ENCODE measurements at places on chromosomes 3 and 15. TPM values are rescaled to one million over a fixed set of nuclear protein-coding genes. Genes with fewer than 3 reads are reported as not detected.

CLEC3B gene
- polyA plus RNA-seq: not detected

MPI gene
- 43.1 TPM for polyA plus RNA-seq

GP5 gene
- polyA plus RNA-seq: not detected

DNA sequence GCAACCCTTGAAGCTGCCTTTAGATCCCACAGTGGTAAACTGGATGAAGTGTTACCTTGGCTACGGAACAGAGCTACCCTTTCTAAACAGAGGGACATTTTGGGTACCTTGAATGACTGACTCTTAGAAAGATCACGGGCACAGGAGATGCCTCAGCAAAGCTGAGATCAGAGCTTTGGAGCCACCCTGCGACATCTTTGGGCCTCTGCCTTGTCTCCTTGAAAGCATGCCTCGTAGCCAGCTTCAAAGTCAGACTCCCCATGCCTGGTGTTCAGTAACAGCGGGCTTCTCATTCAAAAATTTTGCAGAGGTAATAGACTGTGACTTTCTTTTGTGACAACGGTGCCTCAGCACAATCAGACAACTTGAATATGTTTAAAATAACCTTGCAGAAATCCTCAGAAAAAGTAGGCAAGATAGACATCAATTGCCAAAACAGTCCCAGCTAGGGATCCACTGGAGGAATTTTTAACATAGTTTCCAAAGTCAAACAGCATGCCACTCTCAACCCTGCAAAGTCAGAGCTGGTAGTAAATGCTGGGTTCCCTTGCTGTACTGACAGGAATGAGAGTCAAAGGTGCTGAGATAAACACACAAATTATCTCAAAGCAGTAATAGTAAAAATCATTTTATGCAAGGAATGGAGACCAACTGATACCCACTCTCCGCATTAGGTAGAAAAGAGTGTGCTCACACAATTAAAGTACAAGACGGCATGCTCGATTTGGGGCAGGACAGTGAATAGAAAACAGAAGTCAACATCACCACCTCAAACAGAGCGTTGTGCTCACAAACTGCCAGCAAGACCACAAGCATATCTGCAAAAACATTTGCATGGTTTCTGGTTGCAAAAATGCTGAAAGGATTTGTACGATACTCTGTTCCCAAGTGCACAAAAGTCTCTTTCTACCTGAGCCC lies 82.1 kb downstream of the MYO1E start:
- H3K4me1 ChIP-seq: peaks cover 42% of the 10 kb centered on the region
- no peaks in the 10 kb centered on the region for H3K27me3 ChIP-seq
- no peak for DNase-seq
- peak overlapping the region; percentile 54 for H3K4me3 ChIP-seq

- H3K27me3 ChIP-seq: no peaks in the 10 kb centered on the region
- no peak overlapping the region for H3K4me3 ChIP-seq
- H3K36me3 ChIP-seq: 0 out of 2 replicates have a peak, but pooled peaks cover 8% of the 10 kb centered on the region
- DNase-seq: peak; percentile 51
- peaks cover 49% of the 10 kb centered on the region for H3K4me1 ChIP-seq
Measured at GRCh38 chr15:67120839-67121643, 55.6 kb downstream of the SMAD3 start.

GRCh38 chr15:26628879-26629529 lies 143.9 kb downstream of the GABRB3 start:
- no peaks in the 10 kb centered on the region for H3K36me3 ChIP-seq
- no peaks in the 10 kb centered on the region for H3K27me3 ChIP-seq
- no peak overlapping the region for H3K4me3 ChIP-seq
- H3K27ac ChIP-seq: no peak overlapping the region
